ENCODE measurements at places on chromosomes 2 and 18.

- DNase-seq, result no peak
Observed at GRCh38 chr18:48021273-48021914, 90.9 kb upstream of the SMAD2 start.

DNA sequence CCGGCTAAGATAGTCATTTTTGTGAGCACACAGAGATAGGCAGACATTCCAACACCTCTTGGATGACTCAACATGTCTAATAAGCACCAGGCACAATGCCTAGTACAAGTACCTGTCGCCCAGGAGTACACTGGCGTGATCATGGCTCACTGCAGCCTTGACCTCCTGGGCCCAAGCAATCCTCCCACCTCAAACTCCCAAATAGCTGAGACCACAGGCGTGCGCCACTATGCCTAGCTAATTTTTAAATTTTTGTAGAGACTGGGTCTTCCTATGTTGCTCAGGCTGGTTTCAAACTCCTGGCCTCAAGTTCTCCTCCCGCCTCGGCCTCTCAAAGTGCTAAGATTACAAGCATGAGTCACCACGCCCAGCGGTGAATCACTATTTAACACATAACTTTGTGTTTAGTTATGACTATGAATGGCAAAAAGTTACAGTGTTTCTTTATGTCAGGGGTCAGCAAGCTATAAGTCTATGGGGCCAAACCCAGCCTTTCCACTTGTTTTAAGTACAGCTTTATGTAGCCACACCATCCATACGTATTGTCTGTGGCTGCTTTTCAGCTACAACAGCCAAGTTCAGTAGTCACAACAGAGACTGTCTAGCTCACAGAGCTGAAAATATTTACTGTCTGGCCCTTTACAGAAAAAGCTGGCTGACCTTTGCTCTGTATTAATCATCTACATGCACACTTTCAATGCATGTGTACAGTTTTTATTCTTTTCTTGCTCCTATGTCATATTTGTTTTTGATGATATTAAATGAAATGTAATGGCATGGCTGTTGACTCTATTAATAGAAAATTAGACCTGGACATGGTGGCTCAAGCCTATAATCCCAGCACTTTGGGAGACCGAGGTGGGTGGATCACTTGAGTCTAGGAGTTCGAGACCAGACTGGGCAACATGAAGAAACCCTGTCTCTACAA lies 18.7 kb downstream of the ORC2 start:
- no peak for DNase-seq

GRCh38 chr2:113277474-113278072 lies 1.1 kb downstream of the PAX8 start:
- no peak for DNase-seq

DNA sequence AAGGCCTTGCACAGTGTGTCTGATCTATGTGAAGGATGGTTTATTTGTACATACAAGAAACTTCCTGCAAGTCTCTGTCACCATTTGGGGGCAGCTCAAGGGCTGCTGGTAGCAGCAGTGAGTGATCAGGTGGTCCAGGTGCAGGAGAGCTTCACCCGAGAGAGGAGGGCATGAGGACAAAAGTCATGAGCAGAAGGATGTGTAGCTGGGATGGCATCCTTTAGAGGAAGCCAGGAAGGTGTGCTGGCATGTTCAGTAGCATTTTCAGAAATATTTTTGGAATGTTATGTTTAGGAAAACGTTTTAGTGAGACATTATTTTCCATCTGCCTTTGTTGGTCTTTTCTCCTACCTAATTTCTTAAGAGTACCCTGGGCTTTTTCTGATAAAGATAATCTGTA lies 31.9 kb downstream of the VWA3B start:
- DNase-seq, result no peak

GRCh38 chr18:69895066-69896047 lies 52.3 kb downstream of the CD226 start:
- DNase-seq, result no peak

DNA sequence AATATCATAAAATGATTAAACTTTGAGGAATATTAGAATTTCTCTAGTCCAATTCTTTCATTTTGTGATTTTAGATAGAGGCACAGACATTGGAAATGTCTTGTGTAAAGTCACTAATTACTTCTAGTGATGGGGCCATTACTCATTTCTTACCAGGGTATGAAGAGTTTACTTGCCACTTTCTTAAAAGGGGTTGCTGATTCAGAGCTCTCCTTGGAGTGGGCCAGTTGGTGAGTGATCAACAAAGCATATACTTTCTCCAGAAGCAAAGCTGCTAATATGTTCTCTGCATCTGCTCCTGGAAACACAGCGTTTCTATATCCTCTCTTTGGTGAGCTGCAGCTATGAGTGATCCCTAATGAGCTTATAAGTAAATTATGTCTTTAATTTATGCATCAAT lies 408.9 kb upstream of the LRATD1 start:
- DNase-seq, result no peak

DNA sequence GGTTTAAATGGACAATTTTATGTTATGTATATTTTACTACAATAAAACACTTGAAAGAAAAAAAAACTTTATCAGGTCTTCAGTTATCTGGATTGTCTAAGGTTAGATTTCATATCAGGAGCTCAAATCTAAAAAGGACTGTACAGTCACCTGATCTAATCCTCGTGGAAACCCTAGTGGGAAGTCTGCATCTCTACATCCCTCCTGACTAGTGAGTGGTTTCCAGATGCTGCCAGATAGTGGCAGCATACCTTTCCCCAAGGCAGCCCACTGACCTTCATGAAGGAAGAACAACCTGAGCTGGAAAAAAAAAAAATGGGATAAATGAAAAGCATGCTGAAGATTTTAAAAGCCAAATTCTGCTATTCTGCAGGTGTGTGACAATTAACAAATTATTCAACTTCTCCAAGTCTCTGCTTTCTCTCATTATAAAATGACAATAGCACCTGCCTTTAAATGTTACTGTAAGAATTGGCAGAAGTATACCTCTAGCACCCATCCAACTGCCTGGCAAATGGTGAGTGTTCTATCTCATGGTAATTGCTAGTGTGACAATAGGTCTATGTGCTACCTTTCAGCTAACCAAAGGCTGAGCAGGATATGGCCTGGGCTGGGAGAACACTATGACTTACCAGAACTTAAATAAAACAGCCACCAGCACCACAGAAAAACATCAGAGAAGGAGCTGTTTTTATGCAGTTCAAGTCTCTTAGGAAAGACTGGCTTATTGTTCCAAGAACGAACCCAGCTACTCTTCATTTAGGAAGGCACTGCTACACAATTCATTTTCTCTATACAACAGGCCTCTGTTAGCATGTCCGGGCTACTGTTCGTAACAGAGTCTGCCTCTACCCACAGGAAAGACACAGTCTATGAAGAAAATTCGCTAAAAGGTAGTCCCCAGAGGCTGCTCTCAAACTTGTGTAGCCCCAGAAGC lies 8.6 kb downstream of the CLASP1 start:
- DNase-seq, result no peak

DNA sequence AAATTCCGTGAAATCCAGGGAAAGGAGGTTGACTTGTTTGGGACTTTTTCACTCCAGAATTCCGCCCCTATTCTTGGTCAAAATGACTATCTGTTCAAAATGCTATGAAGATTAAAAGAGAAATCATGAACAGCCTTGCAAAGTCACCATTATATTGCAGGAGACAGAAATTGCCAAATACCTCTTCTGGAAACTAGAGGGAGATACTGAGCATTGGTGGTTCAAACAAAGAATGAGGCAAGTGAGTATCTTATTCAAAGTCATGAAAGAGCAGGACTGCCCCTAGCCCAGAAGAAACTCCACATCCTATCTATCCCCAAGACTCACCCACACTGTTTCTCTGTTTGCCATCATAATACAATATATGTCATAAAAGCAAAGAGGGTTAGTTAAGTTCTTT lies 862.3 kb upstream of the POU3F3 start:
- DNase-seq, result no peak

- DNase-seq, result no peak
Observed at GRCh38 chr2:236818281-236819045, 248.8 kb downstream of the ACKR3 start.

DNA sequence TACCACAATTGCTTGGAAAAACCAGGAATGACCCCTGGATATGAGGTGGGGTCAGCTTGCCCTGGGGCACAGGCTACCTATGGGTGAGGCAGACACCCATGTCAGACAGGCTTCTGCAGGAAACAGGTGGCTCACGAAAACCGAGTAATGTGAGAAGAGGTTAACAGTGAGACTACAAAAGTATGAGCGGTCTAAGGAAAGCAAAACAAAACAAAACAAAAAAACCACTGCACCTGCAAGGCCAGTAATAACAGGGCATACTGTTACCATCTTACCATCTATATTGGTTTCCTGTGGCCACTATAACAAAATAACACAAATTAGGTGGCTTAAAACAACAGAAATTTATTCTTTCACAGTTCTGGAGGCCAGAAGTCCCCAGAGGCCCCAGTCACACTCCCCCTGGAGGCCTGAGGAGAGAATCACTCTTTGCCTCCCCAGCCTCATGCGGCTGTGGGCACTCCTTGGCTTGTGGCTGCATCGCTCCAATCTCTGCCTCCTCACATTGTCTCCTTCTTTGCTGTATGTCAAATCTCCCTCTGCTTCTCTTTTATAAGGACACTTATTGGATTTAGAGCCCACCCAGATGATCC lies 86.6 kb upstream of the EPC2 start:
- no peak for DNase-seq

GRCh38 chr2:213152888-213153287 lies 1.5 kb upstream of the IKZF2 start:
- DNase-seq, result no peak

DNA sequence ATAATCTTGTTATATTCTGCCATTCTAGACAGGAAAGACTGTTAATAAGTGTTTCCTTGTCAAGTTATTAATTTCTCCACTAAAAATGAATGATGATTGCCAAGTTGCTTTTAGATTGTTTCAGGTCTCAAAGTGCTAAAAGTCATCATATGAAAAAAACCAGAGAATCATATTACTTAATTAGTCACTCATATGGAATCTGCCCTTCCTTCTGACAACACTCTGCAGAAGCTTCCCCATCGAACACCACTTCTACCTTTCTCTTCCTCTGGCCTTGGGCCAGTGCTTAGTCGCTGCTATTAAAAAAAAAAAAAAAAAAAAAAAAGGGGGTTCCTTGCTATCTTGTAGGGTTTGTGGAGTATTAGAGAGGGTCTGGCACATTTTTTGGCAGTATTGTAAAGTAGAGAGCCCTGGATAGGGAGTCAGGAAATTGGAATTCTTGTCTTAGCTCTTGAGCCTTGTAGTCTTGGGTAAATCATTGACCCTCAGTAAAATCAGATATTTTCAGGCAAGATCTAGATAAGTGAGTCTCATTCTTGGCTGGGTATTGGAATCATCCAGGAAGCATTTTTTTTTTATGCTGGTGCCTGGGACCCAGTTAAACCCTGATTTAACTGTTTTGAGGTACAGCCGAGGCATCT lies 141.7 kb upstream of the CCDC68 start:
- DNase-seq, result peak; percentile 25

DNA sequence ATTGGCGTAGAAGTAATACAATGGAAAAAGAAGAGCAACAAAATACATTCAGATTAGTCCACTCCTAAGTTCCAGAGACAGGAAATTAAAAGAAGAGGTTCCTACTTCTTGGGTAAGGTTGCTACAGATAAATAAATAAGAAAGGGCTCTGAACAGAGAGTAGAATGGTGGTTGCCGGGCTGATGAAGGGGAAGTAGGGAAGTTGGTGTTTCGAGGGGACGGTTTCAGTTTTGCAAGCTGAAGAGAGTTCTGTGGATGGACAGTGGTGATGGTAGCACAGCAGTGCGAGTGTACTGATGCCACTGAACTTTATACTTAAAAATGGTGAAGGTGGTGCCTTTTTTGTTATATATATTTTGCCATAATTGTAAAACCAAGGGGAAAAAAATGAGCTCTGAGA lies 48.2 kb downstream of the CABYR start:
- no peak for DNase-seq

- no peak for DNase-seq
Observed at GRCh38 chr2:118557016-118557415, 290.4 kb downstream of the EN1 start.

DNA sequence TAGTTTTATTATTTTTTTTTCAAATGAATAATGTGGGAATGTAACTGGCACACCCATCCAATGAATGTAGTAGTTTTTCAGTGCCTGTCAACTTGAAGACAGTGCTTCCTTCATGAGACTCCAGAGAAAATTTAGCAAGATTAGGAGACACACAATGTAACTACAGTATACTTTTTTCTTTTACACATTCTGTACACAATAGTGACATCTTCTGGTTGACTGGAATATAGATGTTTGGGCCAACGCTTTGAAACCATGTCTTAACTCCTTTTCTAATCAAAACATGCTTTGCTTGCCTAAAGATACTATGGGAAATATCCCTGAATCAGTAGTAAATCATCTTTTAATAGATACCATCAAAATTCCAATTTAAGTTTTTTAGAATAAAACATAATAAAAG lies 229.5 kb upstream of the ZC3H15 start:
- peak; percentile 13 for DNase-seq

DNA sequence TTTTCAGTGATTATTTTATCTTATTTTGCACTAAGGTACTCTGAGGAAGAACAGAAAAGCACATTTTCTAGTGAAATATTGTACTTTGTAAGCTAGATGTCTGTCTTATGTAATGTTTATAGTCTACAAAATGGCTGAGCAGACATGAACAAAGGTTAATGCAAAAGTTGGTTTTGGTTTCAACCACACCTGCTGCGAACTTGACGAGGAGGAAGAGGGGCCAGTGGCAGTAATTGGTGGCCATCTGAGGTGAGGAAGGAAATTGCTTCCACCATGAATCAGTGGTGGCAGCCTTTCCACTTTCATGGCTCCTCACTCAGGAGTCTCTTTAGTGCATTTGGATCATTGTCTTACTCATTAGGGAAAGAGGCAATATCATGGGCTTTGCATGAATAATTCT lies 894.2 kb downstream of the CNTNAP5 start:
- no peak for DNase-seq

DNA sequence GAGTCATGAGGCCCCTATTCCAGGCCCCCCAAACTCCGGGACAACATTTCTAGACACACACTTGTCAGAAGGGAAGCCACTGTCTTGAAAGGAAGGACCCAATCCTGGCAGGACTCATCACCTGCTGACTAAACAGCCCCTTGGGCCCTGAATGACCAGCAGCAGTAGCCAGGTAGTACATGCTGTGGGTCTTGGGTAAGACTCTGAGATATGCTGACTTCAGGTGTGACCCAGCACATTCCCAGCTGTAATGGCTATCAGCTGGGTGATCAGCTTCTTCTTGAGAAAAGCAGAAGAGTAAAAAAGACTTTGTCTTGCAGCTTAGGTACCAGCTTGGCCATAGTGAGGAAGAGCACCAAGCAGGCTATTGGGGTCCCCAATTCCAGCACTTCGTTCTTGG lies 35.6 kb downstream of the CLHC1 start:
- DNase-seq, result no peak

Measured in NCI-H1105 (cell line).